ENCODE measurements at places on chromosomes 7 and 10. TPM values are rescaled to one million over a fixed set of nuclear protein-coding genes. Genes with fewer than 3 reads are reported as not detected.

The FAM25G gene
- polyA plus RNA-seq, result not detected

The EPDR1 gene
- polyA plus RNA-seq, result 18.1 TPM

The CASD1 gene
- 52.0 TPM for polyA plus RNA-seq

The BEND7 gene
- 29.5 TPM for polyA plus RNA-seq

The GBX1 gene
- polyA plus RNA-seq, result 0.13 TPM

The DPP6 gene
- 61.2 TPM for polyA plus RNA-seq

GRCh38 chr7:94561841-94562514, 52.4 kb downstream of the CASD1 start:
- DNase-seq, result no peak

GRCh38 chr10:86647773-86648703, 6.3 kb upstream of the OPN4 start:
- DNase-seq, result no peak

DNA sequence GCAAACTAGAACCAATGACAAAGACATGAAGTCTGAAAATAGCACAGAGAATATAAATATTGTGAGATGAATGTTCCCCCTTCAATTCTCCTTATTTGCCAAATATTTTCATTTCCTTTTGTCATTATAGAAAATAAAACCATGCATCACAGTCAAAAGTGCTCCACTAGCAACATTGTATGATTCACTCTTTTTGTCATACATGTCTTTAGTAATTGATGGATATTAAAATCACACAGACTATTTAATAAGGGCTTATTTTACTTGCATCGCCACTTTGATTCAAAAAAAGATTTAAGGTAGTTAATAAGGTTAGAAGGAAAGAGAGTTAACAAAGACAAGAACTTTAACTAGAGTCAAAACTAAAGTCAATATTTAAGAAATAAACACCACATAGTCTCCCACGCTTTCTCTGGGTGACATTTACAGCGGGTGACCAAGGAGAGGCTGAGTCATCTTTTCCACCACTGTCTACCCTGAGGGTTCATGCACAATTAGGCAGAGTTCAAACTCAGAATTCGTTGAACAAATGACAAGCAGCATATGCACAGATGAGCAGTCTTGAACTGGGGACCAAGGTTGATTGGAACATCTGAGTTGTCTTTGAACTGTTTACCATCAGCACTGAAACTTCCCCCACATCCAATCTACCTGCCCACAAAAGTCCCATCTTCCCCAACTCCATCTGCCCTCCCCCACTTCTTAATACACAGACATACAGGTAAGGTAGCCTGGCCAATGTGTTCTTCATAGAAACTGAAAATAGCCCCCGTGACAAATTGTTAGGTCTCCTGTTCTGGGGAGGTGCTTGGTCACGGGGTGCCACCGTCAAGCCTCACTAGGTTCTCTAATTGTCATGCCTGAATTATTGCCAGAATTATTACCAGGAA, 42.5 kb downstream of the C7orf25 start:
- no peak for DNase-seq

DNA sequence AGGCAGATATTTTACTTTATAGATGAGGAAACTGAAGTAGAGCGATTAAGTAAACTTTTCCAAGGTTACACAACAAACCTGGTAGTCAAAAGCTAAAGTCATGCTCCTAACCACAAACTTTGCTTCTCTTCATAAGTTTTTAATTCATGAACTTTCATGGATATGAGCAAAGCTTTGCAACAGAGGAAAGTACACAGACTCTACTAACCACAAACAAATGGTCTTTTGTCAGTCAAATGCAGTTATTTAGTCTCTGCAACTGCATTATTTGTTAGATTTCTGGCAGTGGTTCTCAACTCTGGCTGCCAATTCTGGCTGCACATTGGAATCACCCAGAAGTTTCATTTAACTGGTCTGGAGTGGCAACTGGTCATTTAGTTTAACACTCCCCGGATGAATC, 140.6 kb upstream of the TMEM168 start:
- no peak for DNase-seq

DNA sequence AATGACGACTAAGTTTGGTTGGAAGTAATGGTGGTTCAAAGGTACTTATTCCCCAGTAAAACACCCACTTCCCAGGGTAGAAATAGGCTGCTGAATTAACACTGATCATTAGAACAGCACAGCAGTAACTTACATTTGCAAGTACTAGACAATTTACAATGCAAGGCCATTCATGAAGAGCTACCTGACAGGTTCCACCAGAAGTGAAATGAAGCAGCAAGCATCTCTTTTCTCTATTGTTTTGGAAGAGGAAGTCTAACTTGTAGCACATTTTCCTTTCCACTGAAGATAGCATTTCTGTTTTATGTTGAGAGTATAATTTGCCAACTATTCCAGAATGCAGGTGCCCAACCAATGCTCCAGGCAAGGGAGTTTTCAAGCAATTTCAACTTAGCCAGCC, 145.9 kb downstream of the CREB5 start:
- DNase-seq, result no peak

DNA sequence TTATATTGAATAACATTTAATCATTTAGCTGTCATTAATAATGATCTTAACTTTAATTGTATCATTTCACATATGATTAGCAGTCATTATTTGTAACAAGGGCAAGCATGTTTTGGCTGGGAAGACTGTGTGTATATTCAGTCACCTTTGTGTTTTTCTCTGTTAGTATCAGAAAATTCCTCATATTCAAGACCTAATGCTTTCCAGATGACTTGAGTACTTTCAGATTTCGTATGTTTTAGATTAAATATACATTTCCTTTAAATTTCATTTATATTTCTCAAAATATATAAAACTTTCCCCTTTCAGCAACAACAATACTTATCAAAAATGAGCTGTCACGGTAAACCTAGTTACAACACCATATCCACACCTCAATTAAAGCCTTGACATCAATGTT, 6.3 kb upstream of the CACNA2D1 start:
- DNase-seq, result no peak

- no peak for DNase-seq
Measured at GRCh38 chr10:80464557-80465450, 10.7 kb downstream of the TSPAN14 start.

GRCh38 chr7:141381794-141382427, 169.3 kb upstream of the AGK start:
- DNase-seq, result no peak

DNA sequence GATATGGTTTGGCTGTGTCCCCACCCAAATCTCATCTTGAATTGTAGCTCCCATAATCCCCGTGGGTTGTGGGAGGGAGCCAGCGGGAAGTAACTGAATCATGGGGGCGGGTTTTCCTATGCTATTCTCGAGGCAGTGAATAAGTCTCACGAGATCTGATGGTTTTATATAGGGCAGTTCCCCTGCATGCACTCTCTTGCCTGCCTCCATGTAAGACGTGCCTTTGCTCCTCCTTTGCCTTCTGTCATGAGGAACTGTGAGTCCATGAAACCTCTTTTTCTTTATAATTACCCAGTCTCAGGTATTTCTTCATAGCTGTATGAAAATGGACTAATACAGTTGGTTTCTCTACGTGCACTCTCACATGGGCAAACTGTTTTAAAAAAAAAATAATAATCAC, 207.7 kb downstream of the SLC25A13 start:
- DNase-seq, result no peak
